Upper lobe of left lung (tissue), 6 donors: ENCODE measurements at places on chromosomes 3 and 15. TPM values are rescaled to one million over a fixed set of nuclear protein-coding genes. Genes with fewer than 3 reads are reported as not detected.

The PLA2G4D gene
- total RNA-seq, result not detected

- no peaks in the 10 kb centered on the region for H3K36me3 ChIP-seq
- no peak overlapping the region for H3K4me3 ChIP-seq
- no peak overlapping the region for H3K27ac ChIP-seq
- peaks cover 7% of the 10 kb centered on the region for H3K4me1 ChIP-seq
- no peaks in the 10 kb centered on the region for H3K27me3 ChIP-seq
Measured at GRCh38 chr3:13536832-13537231, 12.1 kb upstream of the FBLN2 start.

GRCh38 chr15:72161361-72162132 is 36.0 kb downstream of the GRAMD2A start:
- DNase-seq, result peak; percentile 44
- no peaks in the 10 kb centered on the region for H3K36me3 ChIP-seq
- no peaks in the 10 kb centered on the region for H3K27me3 ChIP-seq
- H3K4me3 ChIP-seq, result no peak overlapping the region
- H3K4me1 ChIP-seq, result peaks cover 11% of the 10 kb centered on the region

The UNC13C gene
- 0.15 TPM for total RNA-seq

The FAM227B gene
- 25.1 TPM for total RNA-seq

DNA sequence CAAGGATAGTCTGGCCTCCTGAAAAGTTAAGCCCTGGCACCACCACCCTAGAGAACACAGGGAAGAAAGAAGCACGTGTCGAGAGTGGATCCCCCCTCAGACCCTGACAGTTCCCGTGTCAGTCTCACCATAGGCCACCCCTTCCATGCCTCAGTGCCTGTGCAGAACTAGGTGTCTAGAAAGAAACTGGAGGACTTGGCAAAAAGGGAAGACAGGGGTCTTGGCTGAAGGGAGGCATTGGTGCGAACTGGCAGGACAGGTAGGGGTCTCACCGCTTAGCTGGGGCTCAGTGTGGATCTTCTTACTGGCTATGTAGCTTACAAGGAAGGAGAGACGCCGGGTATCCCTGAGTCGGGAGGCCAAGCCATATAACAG is 518 bp downstream of the QARS1 start:
- DNase-seq, result no peak
- peaks cover 18% of the 10 kb centered on the region for H3K4me1 ChIP-seq
- peak overlapping the region; percentile 88 for H3K27ac ChIP-seq
- H3K27me3 ChIP-seq, result no peaks in the 10 kb centered on the region
- H3K36me3 ChIP-seq, result peaks cover 41% of the 10 kb centered on the region
- peak overlapping the region; percentile 85 for H3K4me3 ChIP-seq

- peak; percentile 22 for DNase-seq
- no peak overlapping the region for H3K27ac ChIP-seq
- H3K27me3 ChIP-seq, result no peaks in the 10 kb centered on the region
Measured at GRCh38 chr3:42755681-42756578, 17.1 kb downstream of the CCDC13 start.

DNA sequence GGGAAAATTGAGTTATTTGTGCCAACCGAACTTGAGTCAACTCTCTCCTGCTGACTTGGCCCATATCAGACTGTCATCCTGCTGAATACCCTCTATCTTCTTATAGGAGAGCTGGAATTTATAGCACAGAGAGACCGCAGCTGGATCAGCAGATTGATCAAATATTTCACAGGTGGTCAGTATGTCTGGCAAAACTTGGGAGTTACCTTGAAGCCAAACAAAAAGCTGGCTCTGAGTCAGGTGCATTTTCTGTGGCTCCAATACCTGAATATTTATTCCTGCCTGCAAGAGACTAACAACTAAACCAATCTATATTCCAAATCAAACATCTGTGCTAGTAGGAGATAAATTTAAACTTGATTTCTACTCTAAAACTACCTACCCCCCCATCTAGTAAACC is 752.1 kb upstream of the ALCAM start:
- no peak for DNase-seq
- H3K36me3 ChIP-seq, result no peaks in the 10 kb centered on the region
- H3K4me3 ChIP-seq, result no peak overlapping the region
- no peaks in the 10 kb centered on the region for H3K27me3 ChIP-seq
- H3K27ac ChIP-seq, result no peak overlapping the region

DNA sequence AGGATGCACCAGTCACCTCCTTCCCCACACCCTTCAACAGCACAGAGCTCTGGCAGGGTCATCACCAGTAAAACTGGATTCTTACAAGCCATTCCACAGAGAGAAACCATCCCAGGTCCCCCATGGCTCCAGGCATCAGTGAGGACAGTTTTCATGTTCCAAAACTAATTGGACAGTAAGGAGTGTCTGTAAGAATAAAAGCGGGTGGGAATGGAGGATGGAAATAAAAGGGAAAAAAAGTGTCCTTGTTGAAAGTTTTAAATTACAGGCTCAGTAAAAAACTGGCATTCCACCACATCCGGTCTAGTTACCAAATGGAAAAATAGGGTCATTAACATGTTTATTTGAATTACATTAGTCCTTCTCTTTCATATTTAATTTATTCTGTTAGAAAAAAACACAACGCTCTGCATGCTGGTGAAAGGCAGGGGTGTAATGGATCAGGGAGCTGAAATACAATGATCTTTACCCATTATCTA is 117.4 kb downstream of the TIGIT start:
- H3K36me3 ChIP-seq, result no peaks in the 10 kb centered on the region
- DNase-seq, result no peak
- H3K4me3 ChIP-seq, result no peak overlapping the region
- H3K4me1 ChIP-seq, result peaks cover 10% of the 10 kb centered on the region

GRCh38 chr3:159835126-159835525 is 153.5 kb upstream of the IL12A start:
- no peak overlapping the region for H3K4me3 ChIP-seq
- no peaks in the 10 kb centered on the region for H3K27me3 ChIP-seq
- no peaks in the 10 kb centered on the region for H3K36me3 ChIP-seq

DNA sequence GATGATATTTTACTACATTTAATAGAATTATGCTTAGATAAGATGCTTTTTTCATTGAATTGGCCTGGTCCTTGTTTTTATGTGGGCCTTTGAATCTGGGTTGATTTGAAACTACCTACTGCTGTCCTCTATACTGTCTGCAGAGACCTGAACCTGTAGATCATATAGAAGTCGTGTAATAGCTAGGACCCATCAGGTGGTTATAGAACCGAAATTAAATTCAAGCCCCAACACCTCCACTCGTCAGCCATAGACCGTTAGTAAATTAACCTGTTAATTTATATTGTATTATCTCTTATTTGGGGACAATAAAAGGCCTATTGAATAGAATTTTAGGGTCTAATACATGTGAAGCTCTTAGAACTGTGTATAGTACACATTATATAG is 108.4 kb downstream of the MBNL1 start:
- H3K27me3 ChIP-seq, result no peaks in the 10 kb centered on the region
- DNase-seq, result no peak
- peaks cover 37% of the 10 kb centered on the region for H3K4me1 ChIP-seq
- no peaks in the 10 kb centered on the region for H3K36me3 ChIP-seq
- H3K27ac ChIP-seq, result peak overlapping the region; percentile 70

DNA sequence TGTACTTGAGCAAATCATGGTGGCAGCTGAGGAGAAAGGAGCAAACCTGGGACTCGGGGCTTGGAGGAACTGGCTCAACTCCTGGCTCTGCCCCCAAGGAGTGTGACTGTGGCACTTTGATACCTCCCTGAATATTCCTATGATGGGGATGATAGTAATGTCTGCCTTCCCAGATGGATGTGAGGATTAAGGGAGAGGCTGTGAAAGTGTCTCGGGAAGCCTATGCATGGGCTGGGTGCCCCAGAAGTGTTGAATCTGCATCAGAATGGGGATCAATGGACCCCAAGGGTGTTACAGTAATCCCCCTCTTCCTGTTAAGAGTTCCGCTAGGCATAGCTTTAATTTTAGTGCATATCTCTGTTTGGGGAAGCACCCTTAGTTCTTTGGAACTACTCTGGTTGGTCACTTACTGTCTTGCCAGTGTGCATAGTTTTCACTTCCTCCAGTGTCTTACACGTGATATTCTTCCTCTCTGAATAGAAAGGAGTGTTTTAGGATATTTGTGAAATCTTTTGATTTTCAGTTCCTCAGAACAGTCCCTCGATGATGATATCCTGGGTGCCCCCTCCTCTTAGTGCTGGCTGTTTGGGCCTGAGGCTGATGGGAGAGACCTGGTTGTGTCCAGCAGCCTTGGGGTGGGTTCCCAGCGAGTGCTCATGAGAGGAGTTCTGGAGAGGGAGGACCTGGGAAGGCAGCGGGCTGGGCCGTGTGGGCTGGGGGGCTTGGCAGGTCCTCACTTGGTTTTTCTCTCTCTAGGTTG is 97.5 kb downstream of the CHDH start:
- no peaks in the 10 kb centered on the region for H3K27me3 ChIP-seq
- H3K36me3 ChIP-seq, result no peaks in the 10 kb centered on the region
- H3K4me3 ChIP-seq, result no peak overlapping the region
- peaks cover 16% of the 10 kb centered on the region for H3K4me1 ChIP-seq

DNA sequence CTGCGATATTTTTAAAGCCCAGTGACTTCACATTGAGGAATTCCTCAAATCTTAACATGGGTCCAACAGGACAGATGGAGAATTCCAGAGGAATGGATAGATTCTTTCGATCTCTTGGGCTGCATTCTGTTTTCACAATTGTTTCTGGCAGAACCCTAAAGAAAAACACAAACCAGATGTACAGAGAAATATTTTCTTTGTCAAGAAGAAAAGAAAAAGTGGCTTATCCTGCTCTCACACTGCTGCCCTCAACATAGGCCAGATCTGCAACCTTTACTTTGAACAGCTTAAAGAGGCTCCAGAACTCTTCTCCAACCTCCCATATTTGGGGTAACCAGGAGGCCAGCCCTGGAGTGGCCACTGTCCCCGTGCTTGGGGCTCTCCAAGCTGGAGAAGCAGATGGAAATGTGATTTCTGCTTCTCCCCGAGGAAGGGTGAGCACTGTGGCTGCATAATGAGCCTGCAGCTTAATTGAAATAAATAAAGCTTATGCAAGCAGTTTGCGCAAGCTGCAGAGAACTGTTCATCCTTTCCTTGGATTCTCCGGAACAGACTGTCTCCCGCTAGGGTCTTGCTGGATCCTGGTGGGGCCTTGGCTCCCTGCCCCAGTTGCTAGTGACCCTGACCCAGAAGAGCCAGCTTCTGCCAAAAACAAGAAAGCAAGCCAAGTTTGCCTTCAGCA is 453.2 kb upstream of the PROK2 start:
- no peak overlapping the region for H3K27ac ChIP-seq
- no peak overlapping the region for H3K4me3 ChIP-seq
- DNase-seq, result no peak
- H3K27me3 ChIP-seq, result no peaks in the 10 kb centered on the region
- H3K4me1 ChIP-seq, result no peaks in the 10 kb centered on the region

- H3K27me3 ChIP-seq, result no peaks in the 10 kb centered on the region
- H3K27ac ChIP-seq, result peak overlapping the region; percentile 99
- no peak for DNase-seq
Measured at GRCh38 chr3:28348265-28348628, 274 bp upstream of the ZCWPW2 start.

DNA sequence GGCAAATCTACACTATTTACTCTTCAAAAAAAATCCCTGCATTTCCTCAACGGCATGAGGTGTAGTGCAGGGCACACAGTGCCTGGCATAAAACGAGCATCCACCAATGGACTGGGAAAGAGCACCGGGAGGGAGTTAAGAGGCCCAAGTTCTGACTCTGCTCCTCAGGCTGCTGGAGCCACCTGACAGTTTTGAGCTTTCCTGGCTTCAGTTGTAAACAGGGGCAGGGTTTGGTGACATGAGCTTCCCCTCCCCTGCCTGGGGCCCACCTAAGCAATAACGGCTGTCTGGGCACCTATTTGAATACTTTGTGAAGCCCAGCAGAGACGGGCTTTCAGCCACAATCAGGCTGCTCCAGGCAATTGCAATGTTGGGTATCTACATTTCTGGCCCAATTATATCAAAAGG is 16.4 kb downstream of the CA12 start:
- H3K27me3 ChIP-seq, result no peaks in the 10 kb centered on the region
- H3K4me3 ChIP-seq, result no peak overlapping the region
- no peaks in the 10 kb centered on the region for H3K4me1 ChIP-seq
- no peak for DNase-seq
- no peaks in the 10 kb centered on the region for H3K36me3 ChIP-seq
- H3K27ac ChIP-seq, result no peak overlapping the region

GRCh38 chr3:111823341-111823855 is 35.7 kb upstream of the PHLDB2 start:
- H3K4me3 ChIP-seq, result no peak overlapping the region
- H3K27me3 ChIP-seq, result no peaks in the 10 kb centered on the region
- no peak overlapping the region for H3K27ac ChIP-seq
- H3K36me3 ChIP-seq, result no peaks in the 10 kb centered on the region
- no peak for DNase-seq
- no peaks in the 10 kb centered on the region for H3K4me1 ChIP-seq

The TEX55 gene
- total RNA-seq, result not detected

The SLC49A4 gene
- total RNA-seq, result 18.9 TPM
